Daoy (cell line): ENCODE measurements at places on chromosomes 1 and 21. TPM values are rescaled to one million over a fixed set of nuclear protein-coding genes. Genes with fewer than 3 reads are reported as not detected.

The TMOD4 gene
- total RNA-seq, result 0.23 TPM in 1 of 2 replicates, not detected in the other

The UFC1 gene
- total RNA-seq, result 102 and 133 TPM in 2 replicates

The CYP4A11 gene
- total RNA-seq, result not detected in 2 replicates

GRCh38 chr1:177065430-177065829, 99.1 kb downstream of the ASTN1 start:
- no peak for DNase-seq

GRCh38 chr1:232248276-232248820, 381.6 kb downstream of the SIPA1L2 start:
- no peak for DNase-seq

GRCh38 chr21:45839274-45839673, 142.3 kb upstream of the COL6A1 start:
- no peak for DNase-seq

GRCh38 chr1:16888860-16889816, 6.6 kb upstream of the RNU1-2 start:
- peak; percentile 83 for DNase-seq

GRCh38 chr1:243230914-243231313, 24.2 kb downstream of the CEP170 start:
- DNase-seq, result no peak

GRCh38 chr1:35748326-35748725, 21.5 kb downstream of the CLSPN start:
- no peak for DNase-seq

DNA sequence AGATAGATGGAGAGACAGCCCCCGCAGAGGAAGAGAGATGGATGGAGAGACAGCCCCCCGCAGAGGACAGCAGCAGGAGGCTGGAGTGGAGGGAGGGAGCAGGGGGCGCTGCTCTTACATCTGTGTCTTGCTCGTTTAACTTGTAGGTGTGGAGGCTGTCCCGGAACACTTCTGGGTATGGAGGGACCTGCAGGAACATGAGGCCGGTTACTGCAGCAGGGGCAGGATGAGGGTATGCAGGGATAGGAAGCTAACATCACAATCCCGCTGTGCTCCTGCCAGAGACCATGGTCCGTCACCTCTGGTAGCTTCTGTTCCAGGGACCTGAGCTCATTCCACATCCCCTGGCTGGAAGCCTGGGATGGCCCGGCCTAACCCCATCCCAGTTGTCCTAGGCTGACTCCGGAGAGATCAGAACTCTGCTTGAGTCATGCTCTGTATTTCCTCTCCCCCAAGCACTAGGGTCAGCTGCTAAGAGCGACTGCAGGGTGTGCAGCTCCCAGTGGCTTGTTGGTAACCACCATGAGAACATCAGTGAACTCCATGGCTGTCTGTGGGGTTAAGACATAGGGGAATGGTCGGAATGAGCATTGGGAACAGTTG, 36.7 kb upstream of the GOLT1A start:
- DNase-seq, result no peak
